ENCODE measurements at places on chromosomes 12 and 14. TPM values are rescaled to one million over a fixed set of nuclear protein-coding genes. Genes with fewer than 3 reads are reported as not detected.

ANKS1B gene
- 3.1 TPM for total RNA-seq

- no peak for DNase-seq
These were observed 59.7 kb upstream of the MAX start for GRCh38 chr14:65162031-65162430.

IRAK3 gene
- 16.7 TPM for total RNA-seq

KIF5A gene
- total RNA-seq = 0.10 TPM

DNA sequence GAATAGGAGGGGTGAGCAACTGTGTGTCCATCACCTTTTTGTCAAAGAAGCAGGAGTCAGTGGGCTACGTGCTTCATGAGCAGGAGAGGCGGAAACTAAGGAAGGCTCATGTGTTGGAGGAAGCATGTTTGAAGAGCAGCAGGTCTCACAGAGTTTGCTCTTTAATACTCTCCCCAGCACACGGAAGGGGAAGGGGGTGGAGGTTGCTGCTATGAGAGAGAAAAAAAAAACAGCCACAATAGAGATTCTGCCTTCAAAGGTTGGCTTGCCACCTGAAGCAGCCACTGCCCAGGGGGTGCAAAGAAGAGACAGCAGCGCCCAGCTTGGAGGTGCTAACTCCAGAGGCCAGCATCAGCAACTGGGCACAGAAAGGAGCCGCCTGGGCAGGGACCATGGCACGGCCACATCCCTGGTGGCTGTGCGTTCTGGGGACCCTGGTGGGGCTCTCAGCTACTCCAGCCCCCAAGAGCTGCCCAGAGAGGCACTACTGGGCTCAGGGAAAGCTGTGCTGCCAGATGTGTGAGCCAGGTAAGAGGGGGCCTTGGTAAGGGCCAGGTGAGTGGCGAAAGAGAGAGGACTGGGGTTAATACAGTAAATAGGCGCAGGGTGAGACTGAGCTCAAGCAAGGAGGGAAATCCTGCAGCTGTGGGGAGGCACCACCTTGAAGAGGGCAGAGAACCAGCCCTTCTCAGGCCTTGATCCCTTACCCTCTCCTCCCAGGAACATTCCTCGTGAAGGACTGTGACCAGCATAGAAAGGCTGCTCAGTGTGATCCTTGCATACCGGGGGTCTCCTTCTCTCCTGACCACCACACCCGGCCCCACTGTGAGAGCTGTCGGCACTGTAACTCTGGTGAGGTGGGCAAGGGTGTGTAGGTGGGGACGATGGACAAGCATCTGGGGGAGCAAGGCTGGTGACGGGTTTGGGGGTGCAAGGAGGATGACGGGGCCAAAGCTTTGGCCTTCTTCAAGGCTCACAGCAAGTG, at the start of gene CD27:
Gene CD27 (plus strand): TSS at position 252 of the 985 bp plus-strand sequence. CDS start 141 bp downstream, at position 393.
- no peak for DNase-seq

CCDC175 gene
- not detected for total RNA-seq

CCDC77 gene
- total RNA-seq = 2.9 TPM

DNA sequence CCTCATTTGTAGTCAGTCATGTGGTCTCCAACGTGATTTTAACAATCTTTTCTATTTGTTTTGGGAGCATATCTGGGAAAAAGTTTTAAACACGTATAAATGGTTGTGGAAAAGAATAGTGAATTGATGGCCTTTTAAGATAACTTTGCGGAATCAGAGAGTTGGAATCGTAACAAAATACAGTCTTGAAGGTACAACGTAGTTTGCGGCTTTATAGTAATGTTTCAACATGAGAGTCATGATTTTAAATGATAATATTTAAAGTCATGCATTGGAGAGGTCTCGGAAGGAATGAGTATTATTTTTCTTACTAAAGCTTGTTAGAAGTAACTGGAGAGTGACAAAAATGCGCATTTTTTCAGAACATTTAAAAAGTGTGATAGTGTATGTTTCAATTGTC, 1.6 kb downstream of the AEBP2 start:
- no peak for DNase-seq

DNA sequence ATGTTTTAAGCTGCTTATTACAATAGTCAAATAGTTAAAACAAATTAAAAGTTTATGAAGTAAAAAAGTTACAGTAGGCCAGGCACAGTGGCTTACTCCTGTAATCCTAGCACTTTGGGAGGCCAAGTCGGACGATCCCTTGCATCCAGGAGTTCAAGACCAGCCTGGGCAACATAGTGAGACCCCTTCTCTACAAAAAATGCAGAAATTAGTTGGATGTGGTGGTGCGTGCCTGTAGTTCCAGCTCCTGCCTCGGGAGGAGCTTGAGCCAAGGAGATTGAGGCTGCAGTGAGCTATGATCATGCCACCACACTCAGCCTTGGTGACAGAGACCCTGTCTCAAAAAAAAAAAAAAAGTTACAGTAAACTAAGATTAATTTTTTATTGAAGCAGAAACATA, 142.6 kb downstream of the MIPOL1 start:
- DNase-seq = no peak

GRCh38 chr12:20442322-20442721, 74.0 kb downstream of the PDE3A start:
- DNase-seq = peak; percentile 44

DNA sequence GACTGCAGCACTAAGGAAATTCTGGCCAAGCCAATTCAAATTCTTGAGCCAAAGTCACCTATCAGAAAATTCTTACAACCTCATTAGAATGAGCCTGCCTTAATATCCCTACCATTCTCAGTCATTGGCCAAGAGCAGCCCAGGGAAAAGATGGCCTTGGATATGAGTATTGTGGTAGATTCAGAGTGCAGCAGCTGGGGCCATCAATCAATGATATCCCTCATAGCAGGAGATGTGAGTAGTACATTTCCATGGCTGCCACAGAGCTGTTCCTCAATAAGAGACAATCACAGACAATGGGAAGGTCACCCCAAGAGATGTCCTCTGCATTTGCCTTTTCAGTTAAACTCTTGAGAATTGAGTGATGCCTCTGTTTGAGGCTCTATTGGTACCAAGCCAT, 161.6 kb downstream of the DYRK2 start:
- no peak for DNase-seq

- DNase-seq = no peak
These were observed 114.8 kb downstream of the PLEKHA5 start for GRCh38 chr12:19244312-19244711.

- no peak for DNase-seq
These were observed 827.0 kb downstream of the AACS start for GRCh38 chr12:125892276-125892675.

- DNase-seq = no peak
These were observed 77.7 kb downstream of the PPP2R5C start for GRCh38 chr14:101839236-101839635.

RASAL1 gene
- total RNA-seq = not detected

RHOJ gene
- total RNA-seq = 19.5 TPM

DNA sequence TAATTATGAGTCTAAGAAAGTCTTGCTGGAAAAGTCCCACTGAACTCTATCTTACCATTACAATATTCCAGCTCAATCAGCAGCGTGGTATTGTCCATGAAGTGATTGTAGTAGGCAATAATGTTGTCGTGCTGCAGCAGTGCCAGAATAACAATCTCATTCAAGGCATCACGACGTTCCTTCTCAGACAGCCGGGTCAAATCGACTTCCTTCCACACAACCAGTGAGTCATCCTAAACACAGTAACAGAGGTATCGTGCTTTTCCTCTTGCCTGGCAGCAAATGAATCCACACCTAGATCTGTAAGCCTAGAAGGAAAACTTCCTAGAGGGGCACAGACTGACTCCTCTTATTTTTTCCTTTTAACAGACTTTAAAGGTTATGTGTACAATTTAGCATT, 2.9 kb downstream of the NEK9 start:
- peak; percentile 44 for DNase-seq

GRCh38 chr14:33567023-33567728, 383.7 kb downstream of the EGLN3 start:
- DNase-seq = no peak

PTCSC3 gene
- not detected for total RNA-seq
